Activated T-helper 1 cell treated with anti-CD3 and anti-CD28 coated beads, Interleukin-2, amount 50 U/mL, for 16 hours (primary cell): ENCODE measurements at places on chromosomes 2 and 18.
A peak's percentile ranks its signal among the peaks of the same experiment; 100 is the strongest.

DNA sequence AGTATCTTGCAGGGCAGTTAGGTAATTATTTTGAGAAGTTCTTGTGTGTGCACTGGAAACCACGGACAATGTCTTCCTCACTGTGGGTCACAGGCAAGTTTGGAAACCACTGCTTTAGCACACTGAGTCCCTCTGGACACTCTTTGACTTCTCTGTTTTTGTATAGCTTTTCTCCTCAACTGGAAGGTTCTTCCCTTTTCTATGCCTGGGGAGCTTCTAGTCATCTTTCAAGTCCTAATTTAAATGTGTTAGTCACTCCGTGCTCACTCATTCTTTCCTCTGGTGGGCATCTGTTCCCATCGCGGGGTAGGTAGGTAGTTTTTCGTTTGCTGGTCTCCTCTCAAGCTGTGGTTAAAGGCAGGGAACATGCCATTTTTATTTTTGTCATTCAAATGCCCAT lies 32.1 kb downstream of the E2F6 start:
- DNase-seq: no peak

- no peak for DNase-seq
These were observed 52.6 kb downstream of the VRK2 start for GRCh38 chr2:58099096-58099769.

- no peak for DNase-seq
These were observed 42.8 kb downstream of the ATOH8 start for GRCh38 chr2:85796341-85797262.

DNA sequence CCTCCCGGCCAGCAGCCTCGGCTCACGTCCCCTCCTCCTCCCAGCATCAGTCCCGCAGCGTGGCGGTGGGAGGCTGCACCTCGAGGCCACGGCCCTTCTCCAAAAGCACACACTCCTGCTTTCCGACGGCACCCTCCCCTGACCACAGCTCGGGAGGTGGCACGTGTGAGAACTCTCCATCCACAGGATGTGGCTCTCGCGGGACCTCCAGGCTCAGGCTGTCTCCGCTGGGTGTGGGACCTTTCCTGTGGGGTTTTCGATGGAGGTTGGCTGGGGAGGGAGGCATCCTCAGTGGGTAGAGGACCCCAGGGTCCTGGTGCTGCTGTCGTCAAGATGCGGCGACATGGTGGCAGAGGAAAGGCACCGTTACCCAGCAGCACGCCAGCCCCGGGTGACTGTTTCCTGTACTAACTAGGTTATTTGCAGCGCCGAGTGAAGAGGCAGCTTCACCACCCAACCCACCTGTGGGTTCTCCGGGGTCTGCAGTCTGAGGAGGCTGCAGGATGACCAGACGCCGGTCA lies 42.8 kb upstream of the KCNG2 start:
- no peak for DNase-seq

DNA sequence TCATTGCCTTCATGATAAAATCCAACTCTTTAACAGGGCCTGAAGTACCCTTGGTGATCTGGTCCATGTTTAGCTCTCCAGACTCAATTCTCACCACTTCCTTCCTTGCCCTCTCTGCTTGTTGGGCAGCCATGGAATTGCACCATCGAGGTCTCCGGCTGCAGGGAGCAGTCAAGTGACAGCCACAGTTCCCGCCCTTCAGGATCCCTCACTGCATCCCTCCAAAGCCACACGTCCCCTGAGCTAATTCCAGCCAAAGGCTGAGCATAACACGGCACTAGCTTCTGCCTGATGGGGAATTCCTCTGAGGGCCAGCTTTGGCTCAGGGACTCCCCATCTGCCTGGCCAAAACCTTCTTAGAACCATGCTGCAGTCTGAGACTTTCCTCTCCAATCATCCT lies 47.4 kb upstream of the SLC1A4 start:
- DNase-seq: no peak

DNA sequence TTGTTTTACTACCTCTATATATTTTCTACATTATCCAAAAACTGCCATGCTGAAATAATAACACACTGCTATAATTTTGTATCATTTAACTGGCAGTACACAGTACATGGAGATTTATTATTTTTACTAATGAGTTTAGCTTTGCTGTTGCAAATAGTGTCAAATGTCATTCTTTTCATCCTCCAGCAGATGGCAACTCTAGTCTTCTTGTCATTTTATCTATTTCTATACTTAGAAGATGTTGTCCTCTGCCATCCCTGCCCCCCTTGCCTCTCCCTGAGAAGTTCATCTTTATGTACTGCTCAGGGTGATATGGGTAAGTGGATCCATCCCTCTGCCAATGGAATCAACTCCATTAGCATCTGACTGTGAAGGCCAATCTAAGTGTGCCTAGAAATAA lies 21.7 kb upstream of the LRRTM1 start:
- DNase-seq: no peak

DNA sequence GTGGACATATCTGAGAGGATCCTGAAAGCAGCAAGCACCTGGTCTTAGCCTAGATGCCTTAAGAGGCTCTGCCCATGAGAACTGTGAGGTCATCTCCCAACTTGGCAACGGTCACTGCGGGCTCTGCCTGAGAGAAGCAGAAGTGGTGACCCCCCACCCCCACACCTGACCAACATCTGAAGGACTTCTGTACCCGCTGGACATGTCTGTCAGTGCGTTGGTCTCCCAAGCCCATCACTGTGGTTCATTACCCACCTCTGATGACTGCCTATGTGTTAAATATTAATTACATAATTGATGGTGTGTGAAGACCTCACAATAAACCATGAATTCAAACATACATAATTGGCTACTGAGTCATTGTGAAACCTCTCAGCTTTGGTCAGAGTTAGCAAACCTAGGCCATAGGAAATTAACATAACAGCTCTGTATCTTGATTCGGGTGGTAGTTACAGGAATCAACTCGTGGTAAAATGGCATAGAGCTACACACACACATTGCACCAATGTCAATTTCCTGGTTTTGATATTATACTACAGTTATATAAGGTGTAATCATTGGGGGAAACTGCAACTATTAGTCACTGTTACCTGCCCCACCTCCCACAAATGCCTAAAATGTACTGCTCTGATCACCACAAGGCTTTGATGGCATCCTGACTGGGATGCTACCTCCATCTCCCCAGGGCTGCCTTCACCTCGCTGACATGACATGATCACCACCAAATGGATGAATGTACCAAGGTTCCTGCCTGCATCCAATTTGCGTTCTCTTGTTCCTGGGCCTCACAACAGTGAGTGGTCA lies 4.3 kb upstream of the GALNT1 start:
- DNase-seq: no peak

GRCh38 chr2:104944495-104944894 lies 90.6 kb downstream of the POU3F3 start:
- no peak for DNase-seq

- no peak for DNase-seq
These were observed 64.1 kb downstream of the POLE4 start for GRCh38 chr2:75022516-75022915.

GRCh38 chr2:130314377-130314776 lies 28.3 kb upstream of the IMP4 start:
- no peak for DNase-seq

DNA sequence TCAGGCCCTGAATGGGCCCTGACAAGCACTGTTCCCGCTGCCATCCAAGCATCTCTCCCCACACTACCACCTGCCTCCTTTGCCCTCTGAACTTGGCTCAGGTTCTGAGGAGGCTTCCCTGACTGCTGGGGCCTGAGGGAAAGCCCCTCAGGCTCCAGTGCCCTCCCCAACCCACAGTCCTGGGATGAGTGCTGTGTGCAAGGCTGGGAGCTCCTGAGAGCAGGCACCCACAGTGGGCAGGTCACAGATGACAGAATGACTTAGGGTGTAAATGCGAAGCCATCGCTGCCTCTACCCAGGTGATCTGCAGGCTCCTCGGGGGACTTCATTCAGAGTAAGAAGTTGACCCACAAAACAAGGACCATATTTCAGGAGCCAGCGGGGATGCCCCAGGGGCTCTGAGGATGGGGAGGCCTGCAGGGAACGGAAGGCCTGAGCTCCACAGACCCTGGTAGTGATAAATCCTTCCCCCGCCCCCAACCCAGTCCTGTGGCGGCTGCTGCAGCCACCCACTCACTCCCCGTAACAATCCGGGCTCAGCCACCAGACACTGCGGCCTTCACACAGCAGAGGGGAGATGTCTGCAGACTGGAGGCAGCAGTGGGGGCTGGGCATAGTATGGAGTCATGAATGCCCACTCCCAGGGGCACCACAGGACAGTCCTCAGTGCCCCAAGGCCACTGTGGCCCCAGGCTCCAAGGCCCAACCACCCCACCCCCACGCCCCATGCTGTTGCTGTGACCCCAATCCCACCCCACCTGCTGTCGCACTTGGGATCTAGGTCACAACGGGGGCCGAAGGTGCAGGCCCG lies 8.9 kb downstream of the BIN1 start:
- DNase-seq: no peak

DNA sequence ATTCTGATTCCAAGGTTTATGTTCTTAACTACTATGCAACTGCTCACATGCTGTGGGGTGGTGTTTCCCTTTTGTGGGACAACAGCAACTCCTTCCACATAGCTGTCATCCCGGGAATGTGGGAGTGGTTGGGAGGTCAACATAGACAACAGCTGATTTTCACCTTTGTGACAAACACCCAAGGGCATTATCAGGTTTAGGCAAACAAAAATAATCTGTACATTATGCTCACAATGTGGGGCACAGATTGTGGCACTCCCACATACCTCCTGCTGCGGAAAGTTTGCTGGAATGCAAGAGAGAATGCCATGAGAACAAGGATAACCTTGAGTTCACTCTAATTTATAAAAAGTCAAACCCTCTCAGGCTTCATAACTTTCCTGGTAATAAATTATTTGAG lies 582.6 kb downstream of the CNTNAP5 start:
- no peak for DNase-seq

GRCh38 chr2:217037353-217037752 lies 177.5 kb upstream of the TNP1 start:
- DNase-seq: no peak

DNA sequence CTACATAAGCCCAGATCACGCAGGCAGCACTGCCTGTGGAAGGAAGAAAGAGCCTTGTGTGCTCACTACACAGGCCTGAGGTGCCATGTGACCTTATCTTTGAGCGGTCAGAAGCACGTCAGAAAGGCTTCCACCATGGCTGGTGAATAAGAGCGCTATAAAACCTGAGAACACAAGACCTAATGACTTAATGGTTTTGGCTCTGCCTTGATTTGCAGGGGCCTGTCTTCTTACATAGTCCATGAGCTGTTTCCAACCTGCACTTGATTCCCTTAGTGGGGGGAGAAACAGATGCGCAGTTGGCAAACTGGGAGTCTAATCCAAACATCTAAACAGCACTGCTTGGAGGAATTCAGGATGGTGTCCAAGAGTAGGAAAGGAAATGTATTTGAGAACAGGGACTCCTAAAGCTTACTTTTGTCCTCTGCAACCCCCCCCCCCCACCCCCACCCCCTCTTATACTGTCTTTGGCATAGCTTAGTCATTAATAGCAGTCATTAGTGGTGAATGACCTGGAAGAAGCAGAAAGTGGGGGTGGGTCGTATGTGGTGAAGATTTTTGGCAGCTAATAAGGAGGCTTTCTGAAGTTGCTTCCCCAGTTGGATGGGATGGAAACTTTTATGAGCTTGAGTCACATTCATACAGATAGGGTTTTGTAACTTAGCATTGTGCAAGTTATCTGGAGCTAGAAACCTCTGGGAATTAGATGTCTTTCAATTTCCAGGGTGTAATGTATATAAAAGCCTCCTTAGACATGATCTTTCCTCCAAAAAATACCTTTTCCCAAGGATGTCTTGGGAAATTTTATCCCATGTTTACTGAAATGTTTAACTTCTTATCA lies 454.1 kb downstream of the MEIS1 start:
- DNase-seq: no peak

DNA sequence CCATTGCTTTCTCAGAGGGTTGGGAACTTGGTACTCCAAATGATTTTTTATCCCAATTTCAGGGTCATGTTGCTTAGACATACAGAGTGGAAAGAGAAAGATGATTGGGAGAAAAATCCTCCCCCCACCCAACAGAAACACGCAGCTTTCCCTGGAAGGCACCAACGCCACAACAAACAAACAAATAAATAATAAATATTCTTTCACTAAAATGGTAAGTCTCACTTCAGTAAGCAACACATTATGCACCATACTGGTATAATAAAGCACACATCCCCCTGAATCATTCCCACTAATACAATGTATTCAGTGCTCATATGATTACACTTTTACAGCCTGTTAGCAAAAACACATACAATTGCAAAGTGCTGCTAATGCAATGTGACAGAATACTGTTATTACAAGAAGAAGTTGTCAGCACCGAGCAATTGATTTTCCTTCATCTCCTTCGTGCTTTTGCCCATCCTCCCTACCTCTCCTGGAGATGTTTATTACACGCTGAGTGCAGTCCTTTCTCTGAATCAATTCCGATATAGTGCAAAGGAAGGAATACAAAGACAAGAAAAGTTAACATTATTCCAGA lies 359.9 kb downstream of the TXNL1 start:
- no peak for DNase-seq

- no peak for DNase-seq
These were observed 2.1 kb downstream of the PDIA6 start for GRCh38 chr2:10810202-10811161.

DNA sequence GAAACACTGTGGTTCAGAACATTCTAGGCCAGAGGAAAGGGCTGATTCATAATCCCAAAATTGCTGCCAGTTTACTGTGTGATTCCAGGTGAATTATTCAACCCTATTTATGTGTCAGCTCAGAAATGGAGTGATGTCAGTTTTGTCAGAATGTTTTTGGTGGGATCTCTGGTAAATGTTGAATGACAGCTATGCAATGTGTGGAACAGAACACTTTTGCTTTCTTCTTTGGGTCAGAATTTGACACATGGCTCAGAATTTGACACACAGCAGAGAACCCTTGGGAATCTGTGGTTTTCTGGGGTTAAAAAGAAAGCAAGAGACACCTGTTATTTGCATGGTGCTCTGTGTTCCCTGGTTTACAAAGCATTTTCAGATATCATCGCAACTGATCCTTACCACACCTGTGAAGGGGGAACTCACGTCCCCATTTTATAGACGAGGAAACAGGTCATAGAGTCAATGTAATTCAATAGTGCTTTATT lies 1.6 kb upstream of the MTA3 start:
- DNase-seq: no peak

DNA sequence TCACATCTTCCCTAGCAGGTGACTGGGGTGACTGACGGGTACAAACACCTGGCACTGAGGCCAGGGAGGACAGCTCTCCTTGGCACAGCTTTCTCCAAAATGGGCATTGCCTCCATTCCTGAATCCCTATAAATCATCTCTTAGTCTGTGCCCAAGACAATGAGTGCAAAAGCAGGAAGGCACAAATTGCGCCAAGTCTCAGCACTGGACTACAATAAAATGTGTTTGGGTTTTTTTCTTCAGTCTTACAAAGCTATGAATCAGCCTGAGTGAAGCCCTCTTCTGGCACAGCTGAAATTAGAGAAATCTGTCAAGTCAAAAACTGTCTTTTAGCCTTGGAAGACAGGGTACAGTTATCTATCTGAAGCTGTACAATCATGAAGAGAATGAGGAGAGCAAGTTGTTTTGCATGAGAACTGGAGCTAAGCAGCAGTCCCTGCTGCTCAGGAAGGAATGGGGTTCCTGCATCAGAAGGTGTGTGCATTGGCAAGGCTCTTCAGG lies 90.8 kb downstream of the EPB41L3 start:
- DNase-seq: no peak

GRCh38 chr2:220077488-220077887 lies 450.1 kb downstream of the SLC4A3 start:
- no peak for DNase-seq

- peak; percentile 37 for DNase-seq
These were observed 26.9 kb upstream of the COL6A3 start for GRCh38 chr2:237440819-237441281.

GRCh38 chr18:74840492-74841167 lies 243.0 kb downstream of the ZNF407 start:
- no peak for DNase-seq

GRCh38 chr2:240170354-240170735 lies 29.9 kb upstream of the OTOS start:
- DNase-seq: no peak
